ENCODE measurements at places on chromosomes 7 and 10. TPM values are rescaled to one million over a fixed set of nuclear protein-coding genes. Genes with fewer than 3 reads are reported as not detected.

DNA sequence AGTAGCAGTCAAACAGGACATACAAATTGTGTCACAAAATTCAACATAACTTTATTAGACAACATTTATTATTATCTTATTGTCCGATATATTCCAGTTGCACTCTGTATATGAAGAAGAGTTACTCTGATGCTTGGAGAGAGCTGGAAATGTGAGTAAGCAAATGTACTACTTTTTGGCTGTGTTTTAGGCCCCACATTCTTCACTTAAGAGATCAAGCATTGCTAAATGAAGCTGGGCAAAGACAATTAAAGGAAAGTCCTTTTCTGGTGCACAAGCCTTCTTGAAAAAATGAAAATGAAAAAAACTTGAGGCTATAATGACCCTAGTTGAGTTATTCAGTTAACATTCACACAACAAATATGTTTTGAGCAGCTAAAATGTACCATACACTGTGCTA is 26.1 kb downstream of the MYPN start:
- no peak for ATAC-seq

- peak; percentile 27 for ATAC-seq
These were observed 181.3 kb downstream of the CHN2 start for GRCh38 chr7:29375641-29376562.

DNA sequence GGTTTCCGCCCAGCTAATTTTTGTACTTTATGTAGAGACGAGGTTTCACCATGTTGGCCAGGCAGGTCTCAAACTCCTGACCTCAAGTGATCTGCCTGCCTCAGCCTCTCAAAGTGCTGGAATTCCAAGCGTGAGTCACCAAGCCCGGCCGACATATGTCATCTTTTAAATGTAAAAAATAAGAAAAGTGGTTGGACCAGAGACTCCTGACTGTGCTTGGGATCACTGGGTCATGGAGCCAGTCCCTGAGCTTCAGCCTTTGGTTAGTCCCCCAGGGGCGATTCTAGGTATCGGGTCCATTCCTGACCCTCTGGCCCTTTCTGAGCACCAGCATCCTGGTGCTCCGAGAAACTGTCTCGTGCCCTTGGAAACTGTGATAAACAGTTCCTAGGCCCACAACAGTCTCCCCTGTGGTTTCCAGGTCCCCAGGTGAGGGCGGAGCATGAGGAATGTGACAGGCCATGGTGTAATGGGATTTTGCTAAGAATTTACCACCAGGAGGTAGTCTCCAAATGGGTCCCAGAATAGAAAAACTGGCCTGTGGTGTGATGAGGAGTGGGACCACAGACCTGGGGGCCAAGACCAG is 32.8 kb downstream of the UBTD1 start:
- no peak for ATAC-seq

- ATAC-seq: no peak
These were observed 206.8 kb downstream of the SEMA3A start for GRCh38 chr7:83987764-83988163.

The PTF1A gene
- total RNA-seq: not detected
